Hippocampal formation (tissue), 2 donors: ENCODE measurements at places on chromosomes 12 and 14.

GRCh38 chr14:99708449-99708848, 24.4 kb downstream of the CYP46A1 start:
- no peak for DNase-seq

GRCh38 chr12:32066206-32066605, 40.4 kb upstream of the BICD1 start:
- no peak for DNase-seq

- DNase-seq, result no peak
These were observed 196.3 kb downstream of the PAX9 start for GRCh38 chr14:36857842-36858445.

- DNase-seq, result peak; percentile 81
These were observed at the start of gene VTI1B for GRCh38 chr14:67674480-67675218. TSS of gene VTI1B (minus strand) at chr14:67674632. CDS start at chr14:67674489, 143 bp downstream.

- no peak for DNase-seq
These were observed 74.2 kb upstream of the C14orf180 start for GRCh38 chr14:104505085-104506074.

- no peak for DNase-seq
These were observed 23.7 kb downstream of the HEBP1 start for GRCh38 chr12:12976366-12976765.
